ENCODE measurements at places on chromosomes 3 and 15. TPM values are rescaled to one million over a fixed set of nuclear protein-coding genes. Genes with fewer than 3 reads are reported as not detected.

- DNase-seq = no peak
- no peak overlapping the region for H3K4me3 ChIP-seq
- H3K27me3 ChIP-seq = no peaks in the 10 kb centered on the region
- H3K4me1 ChIP-seq = peaks cover 13% of the 10 kb centered on the region
- no peaks in the 10 kb centered on the region for H3K36me3 ChIP-seq
These were observed 72.0 kb downstream of the CPN2 start for GRCh38 chr3:194279101-194279500.

- no peak overlapping the region for H3K27ac ChIP-seq
- no peaks in the 10 kb centered on the region for H3K4me1 ChIP-seq
- H3K27me3 ChIP-seq = no peaks in the 10 kb centered on the region
- no peak overlapping the region for H3K4me3 ChIP-seq
These were observed 65.8 kb downstream of the ATP8B4 start for GRCh38 chr15:50053055-50053856.

- no peaks in the 10 kb centered on the region for H3K27me3 ChIP-seq
- no peak overlapping the region for H3K27ac ChIP-seq
- no peaks in the 10 kb centered on the region for H3K36me3 ChIP-seq
- no peak overlapping the region for H3K4me3 ChIP-seq
These were observed 44.4 kb upstream of the TEX9 start for GRCh38 chr15:56320861-56321260.

GRCh38 chr15:31997711-31998110 lies 32.6 kb upstream of the CHRNA7 start:
- no peaks in the 10 kb centered on the region for H3K27me3 ChIP-seq
- no peak overlapping the region for H3K27ac ChIP-seq
- no peaks in the 10 kb centered on the region for H3K36me3 ChIP-seq
- H3K4me3 ChIP-seq = no peak overlapping the region

Gene PCLAF
- 1.4 TPM for total RNA-seq

Gene TRPM1
- not detected for total RNA-seq

Gene CYP8B1
- total RNA-seq = 490 TPM

All from liver (tissue), 10 donors.